ENCODE measurements at places on chromosomes 2 and 18.

GRCh38 chr2:201575971-201576370 is 67.3 kb downstream of the TMEM237 start:
- no peak for DNase-seq

DNA sequence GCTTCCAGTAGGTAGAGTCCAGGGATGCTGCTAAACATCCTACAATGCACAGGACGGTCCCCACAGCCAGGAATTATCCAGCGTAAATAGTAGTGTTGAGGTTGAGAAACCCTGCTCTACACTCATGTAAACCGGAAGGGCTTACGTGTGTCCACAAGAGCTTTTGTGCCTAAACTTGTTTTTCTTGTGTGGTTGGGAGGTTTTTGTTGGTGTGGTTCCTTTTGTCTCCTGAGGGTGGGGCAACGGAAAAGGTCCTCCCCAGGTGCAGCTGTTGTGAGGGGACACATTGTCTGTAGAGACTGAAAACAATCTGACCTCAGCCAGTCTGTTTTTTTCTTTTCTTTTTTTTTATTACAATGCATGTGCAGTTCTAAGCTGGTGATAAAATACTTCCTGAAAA is 72.7 kb upstream of the MGAT5 start:
- DNase-seq: peak; percentile 6

DNA sequence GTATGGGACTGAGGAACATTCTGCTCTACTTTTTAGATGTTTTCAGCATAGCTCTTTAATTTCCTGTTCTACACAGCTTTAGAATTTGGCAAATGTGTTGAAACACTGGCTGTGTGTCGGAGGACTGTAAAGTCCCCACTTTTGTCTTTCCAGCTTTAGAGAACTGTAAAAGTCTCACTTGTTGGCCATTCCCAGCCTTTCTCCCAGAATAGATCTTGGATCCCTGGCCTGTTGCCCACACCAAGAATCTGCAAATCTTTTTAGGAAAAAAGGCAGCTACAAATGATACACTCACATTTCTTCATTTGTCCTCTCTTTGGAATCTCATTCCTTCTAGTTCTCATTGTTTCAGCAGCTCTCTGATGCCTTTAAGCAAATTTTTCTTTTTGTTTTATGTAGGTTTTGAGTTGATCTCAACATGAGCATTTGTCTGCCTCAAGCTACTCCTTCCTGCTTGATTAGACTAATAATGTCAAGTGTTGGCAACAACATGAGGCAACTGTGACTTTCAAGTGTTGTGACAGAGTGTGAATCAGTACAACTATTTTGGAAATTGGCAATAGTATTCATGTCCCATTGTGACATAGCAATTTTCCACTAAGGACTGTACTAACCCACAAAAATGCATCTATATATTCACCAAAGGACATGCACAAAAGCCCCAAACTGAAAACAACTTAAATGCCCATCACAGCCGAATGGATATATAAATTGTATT is 610.8 kb downstream of the EPHA4 start:
- DNase-seq: no peak

DNA sequence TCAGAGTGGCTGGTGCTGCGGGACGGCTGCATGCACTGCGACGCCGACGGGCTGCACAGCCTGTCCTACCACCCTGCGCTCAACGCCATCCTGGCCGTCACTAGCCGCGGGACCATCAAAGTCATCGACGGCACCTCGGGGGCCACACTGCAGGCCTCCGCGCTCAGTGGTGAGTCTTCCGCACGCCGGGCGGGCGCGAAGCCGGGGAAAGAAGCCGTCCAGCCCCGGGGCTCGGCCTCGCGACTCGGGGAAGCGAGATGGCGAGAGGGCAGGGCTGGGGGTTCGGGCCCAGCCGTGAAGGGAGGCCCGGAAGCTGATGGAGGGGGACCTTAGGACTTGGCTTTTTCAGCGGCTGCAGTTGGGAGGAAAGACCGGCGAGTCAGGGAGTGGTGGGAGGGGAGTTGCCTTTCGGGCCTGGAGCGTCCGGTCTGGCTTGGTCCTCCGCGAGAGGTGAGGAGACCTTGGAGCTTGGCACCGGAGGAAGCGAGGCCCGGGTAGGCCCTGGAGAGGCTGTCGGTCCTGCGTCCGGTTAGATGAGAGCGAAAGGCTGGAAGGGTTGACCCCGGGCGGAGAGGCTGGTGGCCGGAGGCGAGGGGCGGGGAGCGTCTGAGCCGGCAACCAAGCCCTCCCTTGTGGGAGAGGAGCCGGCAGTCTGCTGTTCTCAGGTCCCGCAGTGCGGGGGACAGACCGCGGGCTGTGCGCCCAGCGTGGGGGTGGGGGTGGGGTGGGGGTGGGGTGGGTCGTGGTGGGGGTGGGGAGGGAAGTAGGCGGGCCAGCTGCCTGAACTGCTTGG is 691 bp downstream of the BIRC6 start:
- peak; percentile 0 for DNase-seq

GRCh38 chr2:160878618-160879017 is 281.6 kb upstream of the TANK start:
- no peak for DNase-seq

- no peak for DNase-seq
Measured at GRCh38 chr2:200987137-200987536, 23.7 kb upstream of the ORC2 start.

GRCh38 chr2:62313449-62314227 is 117.7 kb downstream of the B3GNT2 start:
- no peak for DNase-seq

Data from stimulated activated CD8-positive, alpha-beta memory T cell treated with anti-CD3 and anti-CD28 coated beads, Interleukin-15, amount 100 ng/mL, for 4 hours (primary cell).